ENCODE measurements at places on chromosomes 5 and 9.

DNA sequence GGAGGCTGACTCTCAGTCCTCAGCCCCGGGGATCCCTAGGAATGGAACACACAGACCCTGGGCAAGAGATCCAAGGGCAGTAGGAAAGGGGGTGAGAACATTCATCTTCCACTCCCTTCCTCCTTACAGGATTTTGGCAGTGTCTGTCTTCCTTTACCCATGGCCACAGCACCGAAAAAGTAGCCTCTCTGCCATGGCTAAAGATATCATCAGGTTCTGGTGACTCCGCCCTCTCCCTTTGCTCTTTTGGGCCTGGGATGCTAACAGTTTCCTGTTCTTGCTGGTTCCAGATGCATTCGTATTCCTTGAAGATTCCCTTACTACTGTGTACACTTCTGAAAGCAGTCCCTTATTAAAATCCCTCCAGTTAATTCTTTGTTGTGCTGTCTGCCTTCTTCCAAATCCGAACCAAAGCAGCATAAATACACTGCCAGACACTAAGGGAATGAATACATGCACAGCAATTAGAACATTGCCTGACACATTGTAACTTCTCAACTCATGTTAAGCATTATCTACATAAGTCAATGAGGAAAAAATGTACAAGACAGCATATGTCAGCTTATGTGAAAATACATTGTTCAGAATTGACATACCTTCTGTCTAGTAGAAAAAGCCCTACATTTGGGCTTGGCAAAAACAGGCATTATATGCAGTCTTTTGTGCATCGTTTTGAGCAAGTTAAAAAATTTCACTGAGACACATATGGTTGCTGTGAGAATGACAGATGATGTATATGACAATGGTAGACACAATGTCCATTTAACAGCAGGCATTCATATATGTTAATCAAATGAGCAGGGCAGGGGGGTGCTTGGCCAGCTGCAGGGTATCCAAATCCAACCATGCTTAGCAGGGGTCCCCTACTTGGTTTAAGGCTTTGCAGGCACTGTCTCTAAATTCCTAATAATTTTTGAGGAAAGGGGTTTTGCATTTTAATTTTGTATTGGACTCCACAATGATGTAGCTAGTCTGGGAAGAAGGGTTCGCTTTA is 58.8 kb upstream of the RAI14 start:
- DNase-seq: no peak

GRCh38 chr9:6816581-6816980 is 58.8 kb downstream of the KDM4C start:
- DNase-seq: no peak

GRCh38 chr9:70510157-70510770 is 95.8 kb upstream of the KLF9 start:
- no peak for DNase-seq

GRCh38 chr5:34684281-34684979 is 28.3 kb downstream of the RAI14 start:
- no peak for DNase-seq

DNA sequence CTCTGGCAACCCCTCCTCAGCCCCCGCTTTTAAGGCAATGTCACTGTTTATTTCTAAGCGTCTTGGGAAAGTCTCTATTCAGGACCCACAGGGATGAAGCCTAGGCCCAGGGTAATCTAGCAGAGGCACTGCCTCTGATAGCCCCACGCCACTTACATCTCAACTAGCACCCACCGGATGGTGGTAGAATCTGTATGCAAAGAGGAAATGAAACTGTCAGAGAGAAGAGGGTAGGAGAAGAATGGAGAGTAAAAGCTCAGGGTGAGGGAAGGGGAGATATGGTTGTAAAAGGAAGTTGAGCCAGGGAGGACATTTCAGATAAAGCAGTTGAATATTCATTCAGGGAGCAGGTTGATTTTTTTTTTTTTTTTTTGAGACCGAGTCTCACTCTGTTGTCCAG is 3.0 kb downstream of the FRRS1L start:
- DNase-seq: no peak

DNA sequence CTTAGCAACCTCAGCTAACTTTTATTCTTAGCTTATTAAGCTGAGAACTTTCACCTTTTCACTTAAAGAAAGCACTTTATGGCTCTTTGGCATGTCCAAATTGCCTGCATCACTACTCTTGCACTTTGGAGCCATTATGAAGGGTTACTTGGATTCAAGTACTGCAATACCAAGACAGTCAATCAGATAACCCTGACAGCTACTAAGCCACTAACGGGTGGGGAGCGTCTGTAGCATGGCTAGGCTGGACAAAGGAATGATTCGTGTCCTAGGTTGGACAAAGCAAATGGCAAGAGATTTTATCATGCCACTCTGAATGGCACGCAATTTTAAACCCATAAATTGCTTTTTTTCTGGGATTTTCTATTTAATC is 39.6 kb downstream of the TRPM6 start:
- no peak for DNase-seq

DNA sequence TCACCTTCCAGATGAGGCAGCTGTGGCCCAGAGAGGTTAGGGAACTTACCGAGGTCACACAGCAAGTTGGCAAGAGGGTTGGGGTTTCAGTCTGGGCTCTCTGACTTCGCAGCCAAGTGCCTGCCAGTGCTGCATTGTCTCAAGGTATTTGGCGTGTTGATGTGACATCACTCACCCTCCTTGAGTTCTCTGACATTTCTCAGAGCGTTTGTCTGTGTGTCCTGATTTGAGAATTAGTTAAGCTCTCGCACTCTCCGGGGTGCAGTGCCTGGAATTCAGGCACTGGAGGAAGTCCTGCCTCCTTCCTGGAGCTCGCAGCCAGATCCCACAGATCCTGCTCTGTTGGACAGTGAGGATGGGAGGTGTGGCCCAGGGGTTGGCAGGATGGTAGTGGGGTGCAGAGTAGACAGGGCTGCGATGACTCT is 25.7 kb downstream of the WWC1 start:
- DNase-seq: no peak

GRCh38 chr5:180130876-180131740 is 59.5 kb upstream of the RNF130 start:
- DNase-seq: no peak

GRCh38 chr9:69470186-69470977 is 145.4 kb downstream of the ENTREP1 start:
- DNase-seq: no peak

DNA sequence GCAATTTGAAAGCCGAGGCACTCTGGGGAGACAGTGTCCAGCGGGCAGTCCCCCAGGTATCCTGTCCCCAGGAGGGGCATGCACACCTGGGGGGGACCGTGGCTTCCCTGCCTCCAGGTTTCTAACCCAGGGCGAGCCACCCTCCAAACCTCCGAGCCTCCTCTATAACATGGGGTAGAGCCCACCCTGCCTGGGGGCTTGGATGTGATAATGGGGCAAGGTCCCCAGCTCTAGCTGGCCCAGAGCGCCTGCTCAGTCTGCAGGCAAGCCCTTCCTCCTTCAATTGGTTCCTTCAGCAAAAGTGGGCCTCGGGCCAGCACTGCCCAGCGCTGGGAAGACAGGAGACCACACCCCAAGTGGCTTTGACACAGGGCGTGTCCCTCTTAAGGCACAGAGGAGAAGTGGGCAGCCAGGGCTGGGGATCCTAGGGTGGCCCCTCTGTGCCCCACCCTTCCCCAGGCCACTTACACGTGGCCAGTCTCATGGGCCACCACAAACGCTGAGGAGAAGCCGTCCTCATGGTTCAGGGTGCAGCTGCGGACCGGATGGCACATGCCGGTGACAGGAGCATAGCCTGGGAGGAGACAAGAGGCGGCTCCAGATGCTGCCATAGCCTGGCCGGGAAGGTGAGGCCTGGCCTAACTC is 94.3 kb downstream of the ZNF354C start:
- no peak for DNase-seq

DNA sequence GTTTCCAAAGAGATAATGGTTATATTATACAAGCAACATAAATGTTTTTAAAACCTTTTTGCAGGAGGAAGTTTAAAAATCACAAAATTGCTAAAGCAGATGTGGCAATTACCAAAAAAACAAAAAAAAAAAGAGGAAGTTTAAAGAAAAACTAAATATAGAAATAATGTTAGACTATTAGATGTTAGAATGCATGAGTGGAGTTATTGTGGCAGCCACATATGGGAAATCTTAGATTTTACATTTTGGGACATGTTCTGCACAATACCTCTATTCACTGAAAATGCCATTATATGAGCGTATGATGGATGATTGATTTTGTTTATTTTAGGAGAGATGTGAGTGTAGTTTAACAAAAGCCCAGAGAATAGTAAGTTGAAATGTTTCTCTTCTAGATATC is 31.2 kb upstream of the DTWD2 start:
- no peak for DNase-seq

GRCh38 chr5:32794086-32794485 is 83.0 kb downstream of the NPR3 start:
- DNase-seq: no peak

DNA sequence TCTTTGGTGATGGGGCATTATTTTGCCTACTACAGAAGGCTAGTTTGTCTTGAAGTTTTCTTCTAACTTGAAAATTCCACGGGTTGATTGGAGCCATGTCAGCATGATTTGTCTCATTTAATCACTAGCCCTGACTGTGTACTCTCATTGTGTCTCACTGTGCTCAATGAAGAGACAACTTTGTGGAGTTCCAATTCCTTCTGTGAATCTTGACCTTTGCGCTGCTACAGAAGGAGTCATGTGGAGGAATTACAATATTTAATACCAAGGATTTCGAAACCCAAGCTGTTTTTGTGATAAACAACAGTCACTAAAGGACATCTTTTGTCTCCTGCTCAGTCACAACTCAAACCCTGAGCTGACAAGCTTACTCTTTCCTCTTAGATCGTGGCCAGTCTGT is 98.6 kb upstream of the ACTBL2 start:
- no peak for DNase-seq

GRCh38 chr9:16809912-16810610 is 60.4 kb downstream of the BNC2 start:
- no peak for DNase-seq

DNA sequence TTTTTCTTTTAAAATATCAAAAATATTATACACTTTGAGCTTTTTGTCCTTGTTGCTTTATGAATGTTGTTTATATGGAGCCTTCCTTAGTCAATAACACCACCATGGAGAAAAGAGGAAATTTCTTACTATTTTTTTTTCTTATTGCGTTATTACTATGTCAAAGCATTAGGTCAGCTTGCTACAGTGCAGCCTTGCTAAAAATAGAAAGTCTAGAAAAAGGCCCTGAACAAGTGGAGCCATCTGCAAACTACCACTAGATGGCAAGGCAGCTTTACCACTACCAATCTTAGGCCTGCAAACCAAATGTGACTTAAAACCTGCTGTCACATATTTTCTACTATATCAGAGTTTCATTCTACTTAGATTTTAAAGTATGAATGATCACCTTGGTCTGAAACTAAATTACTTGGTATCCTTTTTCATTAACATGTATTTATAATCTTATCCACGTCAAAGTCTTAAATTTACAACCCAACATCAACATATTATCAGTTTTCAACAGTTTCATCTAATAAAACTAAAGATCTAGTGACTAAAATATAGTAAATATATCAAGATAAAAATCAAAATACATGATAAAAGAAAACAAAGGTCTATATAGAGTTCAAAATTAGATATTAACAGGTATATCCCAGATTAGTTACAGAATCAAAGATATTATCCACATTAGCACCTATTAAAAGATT is 113.1 kb upstream of the ACOT12 start:
- no peak for DNase-seq

DNA sequence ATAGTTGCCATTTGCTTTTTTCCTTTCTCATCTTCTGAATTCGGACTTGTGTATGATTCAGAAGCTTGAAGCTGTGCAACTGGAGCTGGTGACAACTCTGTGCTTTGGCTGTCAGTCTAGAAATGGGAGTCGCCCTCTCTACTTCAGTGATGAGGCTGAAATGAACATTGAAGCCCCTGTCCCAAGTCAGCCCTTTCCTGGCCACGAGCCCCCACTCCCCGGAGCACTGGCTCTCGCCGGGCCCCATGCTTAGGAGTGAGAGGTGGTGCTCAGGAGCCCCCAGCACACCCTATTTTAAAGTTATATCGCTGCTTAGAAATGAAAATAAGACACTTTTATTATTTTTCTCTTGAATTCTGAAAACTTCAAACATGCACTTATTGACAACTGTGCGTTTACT is 66.0 kb downstream of the PSMB7 start:
- DNase-seq: no peak

GRCh38 chr5:124683917-124684555 is 62.4 kb downstream of the ZNF608 start:
- no peak for DNase-seq

DNA sequence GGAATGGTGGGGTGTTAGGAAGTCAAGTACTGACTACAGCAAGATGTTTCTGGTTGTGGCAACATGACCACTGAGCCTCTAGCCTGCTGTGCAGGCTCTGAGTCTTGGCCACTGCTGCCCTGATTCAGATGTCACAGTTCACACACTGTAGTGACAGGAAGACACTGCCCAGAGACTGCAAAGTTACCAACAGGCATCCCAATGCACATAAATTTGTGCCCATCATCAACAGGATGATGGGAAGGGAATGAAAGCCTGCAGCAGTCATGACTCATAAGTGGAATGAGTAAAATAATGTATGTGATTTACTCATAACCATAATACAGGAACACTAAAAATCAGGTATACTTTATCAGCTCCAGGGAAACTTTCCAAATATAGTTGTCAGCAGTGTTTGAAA is 251.6 kb upstream of the HAPLN1 start:
- no peak for DNase-seq

DNA sequence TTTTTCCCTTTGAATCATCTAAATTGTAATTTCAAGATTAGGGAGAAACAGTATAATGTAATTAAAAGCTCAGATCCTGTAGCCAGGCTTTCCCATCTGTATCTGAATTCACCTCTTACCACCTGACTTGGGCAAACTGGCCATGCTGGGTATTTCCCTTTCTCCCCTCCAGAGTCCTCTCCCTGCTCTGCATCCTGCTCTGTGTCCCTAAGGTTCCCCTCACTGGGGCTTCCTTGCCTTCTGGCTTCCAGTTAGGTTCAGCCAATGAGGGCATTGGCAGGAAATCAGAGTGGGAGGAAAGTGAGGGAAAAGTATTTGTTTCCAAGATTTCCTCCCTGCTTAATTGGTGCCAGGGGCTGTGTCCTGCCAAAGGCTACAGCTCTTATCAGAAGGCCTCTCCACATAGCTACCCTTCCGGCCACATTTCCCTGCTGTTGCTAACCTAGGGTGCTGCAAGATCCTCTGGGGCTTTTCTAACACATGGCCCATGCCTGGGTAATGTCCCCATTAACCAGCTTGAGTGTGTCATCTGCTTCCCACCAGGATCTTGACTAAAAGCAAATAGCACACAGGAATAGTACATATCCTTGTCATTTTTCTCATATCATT is 51.0 kb upstream of the MPDZ start:
- DNase-seq: no peak

GRCh38 chr5:79691007-79691406 is 1.4 kb downstream of the CMYA5 start:
- no peak for DNase-seq

GRCh38 chr5:32331217-32331934 is 18.6 kb upstream of the MTMR12 start:
- DNase-seq: no peak

- peak; percentile 76 for DNase-seq
Measured at GRCh38 chr5:177116631-177117373, 16.8 kb upstream of the NSD1 start.

- DNase-seq: no peak
Measured at GRCh38 chr5:54528633-54529209, 11.2 kb downstream of the SNX18 start.

Measured in stimulated activated CD4-positive, alpha-beta T cell treated with anti-CD3 and anti-CD28 coated beads, TNF-alpha, amount 100 ng/mL, for 4 hours (primary cell).